ENCODE measurements at places on chromosomes 1 and 21.

GRCh38 chr1:171017426-171017825 is 73.3 kb upstream of the FMO3 start:
- DNase-seq: no peak

- no peak for DNase-seq
These were observed 18.2 kb downstream of the SLC27A3 start for GRCh38 chr1:153793261-153793972.

DNA sequence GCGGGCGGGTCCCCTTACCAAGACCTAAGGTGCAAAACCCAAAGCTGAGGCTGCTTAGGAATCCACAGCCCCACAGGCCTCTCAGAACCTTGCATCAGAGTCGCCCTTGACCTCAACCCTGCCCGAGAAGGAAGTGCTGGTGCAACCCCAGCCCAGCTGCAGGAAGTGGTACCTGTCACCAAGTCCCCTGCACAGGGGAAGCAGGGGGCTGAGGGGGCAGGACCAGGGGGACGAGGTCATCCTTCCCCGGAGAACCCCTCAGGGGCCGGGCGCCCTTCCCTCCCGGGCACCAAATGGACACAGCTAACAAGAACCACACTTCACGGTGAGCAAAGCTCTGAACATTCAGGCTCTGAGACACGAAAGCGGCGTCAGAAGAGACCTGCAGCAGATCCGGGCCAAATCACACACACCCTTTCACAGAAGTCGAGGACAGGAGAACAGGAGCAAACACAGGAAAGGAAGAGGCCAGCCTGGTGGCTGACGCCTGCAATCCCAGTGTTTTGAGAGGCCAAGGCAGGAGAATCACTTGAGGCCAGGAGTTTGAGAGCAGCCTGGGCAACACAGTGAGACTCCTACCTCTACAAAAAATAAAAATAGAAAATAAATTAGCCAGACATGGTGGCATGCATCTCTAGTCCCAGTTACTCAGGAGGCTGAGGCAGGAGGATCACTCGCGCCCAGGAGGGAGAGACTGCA is 6.4 kb downstream of the ITGB2 start:
- DNase-seq: no peak

DNA sequence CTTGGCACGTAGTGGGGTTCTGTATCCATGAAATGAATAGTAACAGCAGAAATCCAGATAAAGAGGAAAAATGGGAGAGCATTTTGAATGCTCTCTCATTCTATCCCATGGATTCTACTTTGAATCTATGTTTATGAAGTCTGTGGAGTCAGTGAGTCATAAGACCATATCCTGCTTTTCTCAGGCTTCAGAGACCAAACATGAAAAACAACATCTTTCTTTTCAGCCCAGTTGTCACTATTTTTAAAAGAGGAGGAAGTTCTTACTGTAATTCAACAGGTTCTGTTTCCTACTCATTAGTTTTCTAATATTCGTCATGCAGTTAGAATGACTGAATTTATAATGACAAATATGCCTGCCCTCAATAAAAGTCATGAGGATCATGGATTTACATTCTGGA is 39.4 kb upstream of the CD55 start:
- no peak for DNase-seq

DNA sequence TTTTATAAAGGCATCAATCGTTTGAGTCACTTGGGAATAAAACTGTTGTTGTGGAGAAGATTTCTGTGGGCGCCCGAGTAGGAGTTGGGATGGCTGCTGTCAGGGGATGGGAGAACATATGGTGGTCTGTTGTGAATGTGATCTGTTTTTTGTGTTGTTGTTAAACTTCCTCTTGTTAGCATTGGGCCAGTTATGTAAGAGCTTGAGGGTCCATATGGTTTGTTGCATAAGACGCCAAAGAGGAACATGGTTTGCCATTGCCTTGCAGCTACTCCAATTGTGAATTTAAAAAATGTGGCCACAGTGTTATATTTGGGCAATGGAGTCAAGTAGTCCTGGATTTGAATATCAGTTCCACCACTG is 136.1 kb upstream of the JUN start:
- DNase-seq: no peak

GRCh38 chr1:236400061-236400603 is 6.0 kb downstream of the EDARADD start:
- DNase-seq: no peak

Measured in stimulated activated CD8-positive, alpha-beta memory T cell treated with anti-CD3 and anti-CD28 coated beads, Interleukin-4, amount 100 ng/mL, for 1 hour (primary cell).